Type B pancreatic cell (in vitro differentiated cells): ENCODE measurements at places on chromosomes 3 and 15. TPM values are rescaled to one million over a fixed set of nuclear protein-coding genes. Genes with fewer than 3 reads are reported as not detected.

GRCh38 chr3:101512646-101513418 lies at the start of gene SENP7:
Gene SENP7 (minus strand): TSS chr3:101513212. CDS start chr3:101513130, 82 bp downstream.
- peaks cover 14% of the 10 kb centered on the region for H3K36me3 ChIP-seq
- H3K27me3 ChIP-seq: peaks cover 13% of the 10 kb centered on the region
- peak within 1 kb of the TSS; percentile 99 for H3K27ac ChIP-seq
- peaks cover 8% of the 10 kb centered on the region for H3K4me1 ChIP-seq
- DNase-seq: peak; percentile 79

PP2D1 gene
- total RNA-seq: not detected in 2 replicates

TLR9 gene
- 0.22 TPM in 1 of 2 replicates, not detected in the other for total RNA-seq

PCNP gene
- total RNA-seq: 154 and 163 TPM in 2 replicates
